ENCODE measurements at places on chromosomes 13 and 19. TPM values are rescaled to one million over a fixed set of nuclear protein-coding genes. Genes with fewer than 3 reads are reported as not detected.

Gene ZNF835
- total RNA-seq = 2.8 TPM

Gene CCDC70
- not detected for total RNA-seq

DNA sequence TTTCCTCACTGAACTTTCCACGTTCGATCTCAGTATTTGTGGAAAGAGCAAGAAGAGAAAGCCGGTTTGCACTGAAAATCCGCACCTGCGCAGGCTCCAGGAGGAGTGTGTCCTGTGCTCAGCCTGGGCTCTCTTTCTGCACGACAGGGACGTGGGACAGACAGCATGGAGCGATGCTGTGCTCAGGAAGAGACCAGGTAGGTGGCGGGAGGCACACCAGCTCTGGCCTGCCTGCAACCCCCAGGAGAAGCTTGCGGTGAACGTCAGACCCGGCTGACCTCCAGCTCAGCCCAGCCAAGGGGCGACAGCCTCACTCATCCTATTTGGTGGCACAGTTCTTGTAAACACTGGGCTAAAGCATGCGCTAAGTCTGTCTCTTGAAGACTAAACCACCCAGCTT is 35.9 kb downstream of the NAXD start:
- no peak for DNase-seq

DNA sequence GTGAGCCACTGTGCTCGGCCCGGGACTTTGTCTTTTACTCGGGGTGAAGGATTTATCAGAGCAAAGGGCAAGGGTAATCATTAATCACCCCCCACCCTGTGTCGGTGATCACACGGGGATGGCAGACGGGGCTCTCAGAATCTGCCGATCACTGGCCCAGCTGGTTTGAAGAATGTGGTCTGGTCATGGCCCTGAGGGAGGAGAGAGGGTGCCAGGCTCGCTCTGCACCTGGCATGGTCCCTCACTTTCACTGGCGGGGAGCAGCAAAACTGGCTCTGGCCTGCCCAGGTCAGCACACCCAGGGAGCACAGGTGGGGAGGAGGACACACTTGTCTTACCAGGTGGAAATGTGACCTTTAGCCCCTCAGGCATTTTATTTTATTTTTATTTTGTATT is 10.2 kb downstream of the REEP6 start:
- no peak for DNase-seq

DNA sequence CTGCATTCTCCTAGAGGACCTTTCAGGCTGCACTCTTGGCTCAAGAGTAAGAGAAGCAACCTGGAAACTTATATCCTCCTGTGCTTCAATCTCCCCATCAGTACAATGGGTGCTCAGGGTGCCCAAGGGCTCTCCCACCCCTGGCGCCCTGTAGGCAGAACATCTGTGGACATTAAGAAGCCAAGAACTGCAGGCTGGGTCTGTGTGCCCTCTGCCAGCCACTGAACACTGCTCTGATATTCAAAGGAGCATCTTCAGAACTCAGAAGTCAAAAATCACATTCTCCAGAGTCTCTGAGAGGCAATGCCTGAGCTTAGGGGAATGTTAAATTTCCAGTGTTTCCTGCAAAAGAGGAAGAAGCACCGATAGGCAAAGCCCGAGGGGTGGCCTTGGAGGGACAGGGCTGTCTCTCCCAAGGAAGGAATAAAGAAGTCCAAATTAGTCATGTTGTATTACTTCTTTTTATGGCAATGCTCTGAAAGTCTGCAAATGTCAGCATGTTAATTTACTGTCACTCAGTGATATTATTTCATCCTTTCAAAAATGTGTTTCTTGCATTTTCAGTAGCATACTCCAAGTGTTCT is 88.1 kb downstream of the TSHZ3 start:
- no peak for DNase-seq

- DNase-seq = no peak
These were observed 1626.2 kb upstream of the PCDH20 start for GRCh38 chr13:63041640-63042414.

- DNase-seq = no peak
These were observed 31.1 kb downstream of the RYR1 start for GRCh38 chr19:38464421-38465082.
